ENCODE measurements at places on chromosomes 1 and 21.

- no peak for DNase-seq
Observed at GRCh38 chr1:2384130-2384860, 7.1 kb downstream of the MORN1 start.

- no peak for DNase-seq
Observed at GRCh38 chr1:244329591-244330317, 122.0 kb downstream of the ADSS2 start.

GRCh38 chr1:2258996-2259395 is 30.9 kb downstream of the SKI start:
- DNase-seq = no peak

GRCh38 chr1:220692436-220693228 is 2.5 kb downstream of the C1orf115 start:
- no peak for DNase-seq
